ENCODE measurements at places on chromosomes 7 and 10.

DNA sequence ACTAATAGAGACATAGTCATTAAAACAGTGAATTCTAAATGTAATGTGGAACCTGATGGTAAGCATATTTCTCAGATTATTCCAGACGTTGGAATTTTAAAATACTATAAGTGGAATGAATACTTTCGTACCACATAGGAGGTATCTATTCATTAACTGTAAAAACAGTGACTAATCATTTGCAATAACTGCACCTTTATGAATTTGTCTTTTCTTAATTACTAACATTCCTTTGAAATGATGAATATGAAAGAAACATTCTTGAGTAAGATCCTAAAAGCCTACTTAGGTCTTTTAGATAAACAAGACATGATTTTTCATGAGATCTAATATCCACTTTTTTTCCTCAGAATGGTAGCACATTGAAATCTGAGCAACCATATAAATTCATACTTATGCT is 549.0 kb upstream of the LRRN3 start:
- no peak for DNase-seq

GRCh38 chr7:66237906-66238772 is 33.0 kb downstream of the TPST1 start:
- DNase-seq: no peak

DNA sequence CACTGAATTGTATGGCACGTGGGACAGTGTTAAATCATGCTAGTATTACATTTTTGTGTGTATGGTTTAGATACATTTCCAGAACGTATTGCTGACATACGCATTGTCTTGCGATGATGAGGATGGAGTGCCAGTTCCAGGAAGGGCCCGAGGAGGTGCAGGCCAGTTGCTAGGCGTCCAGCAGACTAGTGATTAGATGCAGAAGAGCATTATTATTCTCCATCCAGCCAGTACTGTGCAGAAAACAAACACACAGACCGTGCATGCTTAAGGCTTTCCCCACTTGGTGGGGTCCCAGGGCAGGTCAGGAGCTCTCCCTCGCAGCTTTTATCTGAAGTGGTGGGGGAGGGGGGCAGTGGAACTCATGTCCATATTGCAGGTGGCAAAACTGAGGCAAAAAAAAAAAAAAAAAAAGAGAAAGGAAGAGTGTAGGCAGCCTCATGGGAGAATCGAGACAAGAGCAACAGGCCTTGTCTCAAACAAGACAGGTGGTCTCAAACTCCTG is 189.2 kb downstream of the CAMK1D start:
- DNase-seq: no peak

DNA sequence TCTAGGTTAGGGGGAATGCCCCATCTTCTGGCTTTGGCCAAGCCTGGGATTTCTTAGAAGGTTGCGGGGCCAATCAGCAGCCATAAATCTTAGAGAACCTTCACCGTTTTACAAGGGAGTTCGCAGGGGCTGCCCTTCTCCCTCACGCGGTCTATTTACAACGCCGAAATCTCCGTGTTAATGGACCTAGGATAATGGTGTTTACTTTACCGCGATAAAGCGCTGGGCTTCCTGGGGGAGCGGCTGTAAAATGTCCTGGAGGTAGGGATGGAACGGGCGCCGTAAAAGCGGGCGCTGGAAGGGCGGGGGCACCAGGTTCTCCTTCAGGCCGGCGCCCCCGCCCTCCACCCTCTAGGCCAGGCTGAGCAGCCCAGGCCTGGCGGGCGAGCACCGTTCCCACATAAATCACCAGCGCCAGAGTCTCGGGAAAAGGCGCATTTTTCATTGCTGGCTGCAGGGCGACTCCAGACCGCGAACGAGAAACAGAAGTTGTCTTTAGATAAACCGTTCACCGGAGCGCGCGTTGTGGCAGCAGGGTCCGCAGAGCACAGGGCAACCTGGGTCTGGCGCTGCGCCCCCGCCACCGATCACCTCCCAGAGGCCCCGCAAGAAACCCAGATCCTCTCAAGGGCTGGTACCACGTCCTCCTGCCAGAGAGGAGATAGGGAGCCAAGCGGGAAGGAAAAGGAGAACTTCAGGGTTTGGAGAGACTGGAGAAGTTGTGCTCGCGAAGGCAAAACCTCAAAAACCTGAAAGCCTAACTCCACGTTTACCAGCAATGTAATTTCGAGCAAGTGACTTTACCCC is 12.5 kb upstream of the NKX2-3 start:
- DNase-seq: no peak

GRCh38 chr7:38070718-38071117 is 107.3 kb upstream of the STARD3NL start:
- DNase-seq: no peak

GRCh38 chr10:47440207-47440606 is 43.7 kb downstream of the ANXA8 start:
- DNase-seq: no peak

DNA sequence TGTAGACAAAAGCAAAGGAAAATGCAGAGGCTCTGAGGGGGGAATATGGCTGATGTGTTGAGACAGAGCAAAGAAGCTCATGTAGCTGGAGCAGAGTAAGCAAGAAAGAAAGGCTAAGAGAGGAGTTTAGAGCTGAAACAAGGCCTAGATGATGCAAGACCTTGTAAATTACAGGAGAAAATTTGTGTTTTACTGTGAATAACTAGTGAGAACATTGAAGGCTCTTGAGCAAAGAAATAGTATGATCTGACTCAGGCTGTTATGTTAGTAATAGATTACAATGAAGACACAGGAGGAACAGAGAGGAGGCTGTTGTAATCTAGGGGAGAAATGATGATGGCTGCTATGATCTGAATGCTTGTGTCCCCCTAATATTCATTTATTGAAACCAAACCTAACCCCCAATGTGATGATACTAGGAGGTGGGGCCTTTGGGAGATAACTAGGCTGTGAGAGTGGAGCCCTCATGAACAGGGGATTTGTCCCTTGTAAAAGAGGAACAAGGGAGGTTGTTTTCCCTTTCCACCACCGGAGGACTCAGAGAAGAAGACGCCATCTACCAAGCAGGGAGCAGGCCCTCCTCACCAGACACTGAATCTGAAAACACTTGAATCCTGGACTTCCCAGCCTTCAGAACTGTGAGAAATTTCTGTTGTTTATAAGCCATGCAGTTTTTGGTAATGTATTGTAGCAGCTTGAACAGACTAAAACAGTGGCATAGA is 394.9 kb downstream of the HTR7 start:
- DNase-seq: no peak

DNA sequence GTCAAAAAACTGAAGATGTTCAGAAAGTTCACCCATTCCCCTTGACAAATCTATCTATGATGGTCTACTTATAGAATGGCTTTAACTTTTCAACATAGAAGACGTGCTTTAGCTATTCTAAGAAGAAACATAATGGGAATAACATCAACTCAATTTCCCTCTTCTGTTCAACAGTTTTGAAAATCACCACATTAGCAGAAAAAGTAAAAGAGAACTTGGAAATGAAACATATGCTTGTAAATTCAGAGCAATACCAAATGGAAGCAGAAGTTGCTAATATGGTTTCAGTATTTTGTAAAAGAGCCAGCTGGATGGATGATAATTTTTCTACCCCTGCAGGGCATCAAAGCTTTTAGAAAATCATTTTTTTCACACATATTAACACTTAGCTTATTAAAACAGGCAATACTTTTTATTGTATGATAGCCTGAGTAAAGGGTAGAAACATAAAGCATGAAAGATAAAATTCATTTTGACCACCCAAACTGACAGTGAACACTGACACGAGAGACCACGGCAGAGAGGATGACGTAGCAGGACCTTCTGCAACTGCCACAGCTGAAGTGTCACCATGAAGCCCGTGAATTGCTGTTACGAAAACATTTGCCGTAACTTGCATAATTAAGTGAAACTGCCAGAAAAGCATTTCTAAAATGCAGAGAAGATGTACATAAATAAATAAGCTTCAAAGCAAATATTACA is 39.2 kb upstream of the FEZF1 start:
- DNase-seq: no peak

GRCh38 chr7:128946936-128947830 is 9.5 kb downstream of the IRF5 start:
- DNase-seq: no peak

DNA sequence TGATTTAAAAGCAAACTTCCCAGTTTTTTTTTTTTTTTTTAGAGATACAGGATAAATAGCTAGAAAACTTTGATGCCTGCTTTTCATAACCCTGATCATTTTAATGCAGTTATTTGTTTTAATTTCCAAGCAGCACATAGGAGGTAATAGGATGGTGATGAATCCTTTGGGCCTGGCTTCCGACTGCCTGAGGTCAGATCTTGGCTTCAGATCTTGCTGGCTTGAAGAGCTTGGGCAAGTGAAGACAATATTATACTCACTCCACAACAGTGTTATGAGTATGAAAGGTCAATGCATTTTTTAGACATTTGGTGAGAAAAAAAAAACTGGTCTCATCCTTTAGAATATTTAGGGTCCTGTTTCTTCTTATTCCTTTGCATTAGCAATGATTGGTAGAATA is 124.8 kb upstream of the PRKCQ start:
- no peak for DNase-seq

DNA sequence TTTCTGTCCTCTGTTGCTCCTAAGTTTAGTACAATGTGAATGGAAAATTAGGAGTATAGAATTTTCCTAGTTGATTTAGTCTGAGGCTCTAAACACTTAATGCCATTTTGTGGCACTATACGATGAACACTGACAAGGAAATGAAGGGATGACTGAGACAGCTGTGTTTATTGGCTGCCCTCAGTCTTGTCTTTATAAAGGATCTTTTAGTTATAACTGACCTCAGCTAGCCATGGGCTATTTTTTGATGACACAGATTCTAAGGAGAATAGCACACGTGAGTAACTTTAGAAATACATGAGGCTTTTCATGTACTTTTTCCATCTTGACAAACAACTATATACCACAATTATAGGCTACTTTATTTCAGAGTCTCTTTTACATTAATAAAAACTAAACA is 113.7 kb downstream of the PRKG1 start:
- no peak for DNase-seq

DNA sequence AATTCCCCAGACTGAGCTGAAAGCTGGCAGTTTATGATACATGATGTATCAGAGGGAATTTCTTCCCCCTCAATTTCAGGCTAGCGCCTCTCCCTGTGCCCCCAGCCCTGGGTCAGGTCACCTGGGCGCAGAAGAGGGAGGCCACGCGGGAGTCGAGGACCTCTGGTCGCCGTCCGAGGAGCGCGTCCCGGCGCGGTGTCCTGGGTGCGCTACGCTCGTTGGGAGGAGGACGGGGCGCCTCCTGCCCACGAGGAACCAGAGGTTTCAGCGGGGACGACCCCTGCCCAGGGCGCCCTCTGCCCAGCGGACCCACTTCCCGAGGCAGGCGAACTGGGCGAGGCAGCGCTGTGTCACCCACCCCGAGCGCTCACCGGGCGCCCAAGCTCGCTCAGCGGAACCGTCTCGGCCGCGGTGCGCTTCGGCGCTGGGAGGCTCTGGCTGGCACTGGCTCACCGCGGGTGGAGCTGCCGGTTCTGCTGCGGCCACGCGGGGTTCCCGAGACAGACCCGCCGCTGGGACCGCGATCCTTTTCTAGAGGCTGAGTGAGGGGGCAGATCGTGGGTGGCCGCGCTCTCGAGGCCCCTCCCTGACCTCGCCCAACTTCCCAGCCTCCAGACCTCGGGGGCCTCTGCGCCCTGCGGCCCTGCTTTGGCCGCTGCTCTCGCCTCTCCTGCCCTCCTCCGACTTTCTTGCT is at the start of gene FAM237B:
TSS of gene FAM237B (minus strand) at position 504 of the 694 bp plus-strand sequence. CDS start 1,556 bp downstream, outside the sequence.
- DNase-seq: no peak

DNA sequence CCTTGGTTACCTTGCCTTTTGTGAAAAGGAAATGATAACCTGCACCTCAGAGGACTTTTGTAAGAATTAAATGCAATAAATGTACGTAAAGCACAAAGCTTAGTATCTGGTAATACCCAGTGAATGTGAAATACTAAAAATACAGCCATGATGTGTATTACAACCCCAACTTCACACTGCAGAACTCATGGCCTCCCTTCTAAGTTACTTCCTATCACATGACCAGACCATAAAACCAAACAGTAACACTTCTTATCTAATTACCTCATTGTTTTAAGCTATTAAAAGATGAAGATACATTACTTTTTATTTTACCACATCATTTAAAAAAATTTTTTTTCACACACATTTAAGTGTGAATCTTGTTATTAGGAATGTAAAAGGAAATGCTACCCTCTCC is 29.0 kb downstream of the VPS41 start:
- DNase-seq: no peak

- no peak for DNase-seq
Measured at GRCh38 chr10:75195035-75195763, 15.4 kb upstream of the VDAC2 start.

GRCh38 chr10:14530465-14530864 is 199.7 kb upstream of the FRMD4A start:
- no peak for DNase-seq

- DNase-seq: no peak
Measured at GRCh38 chr10:113300617-113301016, 252.2 kb upstream of the HABP2 start.

DNA sequence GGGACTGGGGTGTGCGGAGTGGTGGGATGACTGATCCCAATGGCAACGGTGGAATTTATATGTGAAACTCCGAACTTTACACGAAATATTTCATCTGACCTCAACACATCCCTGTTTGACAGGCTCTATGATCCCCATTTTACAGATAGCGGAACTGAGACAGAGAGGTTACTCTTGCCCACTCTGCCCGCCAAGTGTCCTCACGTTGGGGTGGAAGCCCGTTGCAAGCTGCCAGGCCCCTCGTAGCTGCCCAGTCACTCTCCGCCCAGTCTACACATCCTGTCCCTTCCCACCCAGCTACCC is 397 bp upstream of the NFE2L3 start:
- DNase-seq: no peak

GRCh38 chr7:40805361-40805760 is 670.6 kb downstream of the SUGCT start:
- DNase-seq: no peak

- no peak for DNase-seq
Measured at GRCh38 chr10:85638797-85639196, 727.8 kb downstream of the GRID1 start.

- no peak for DNase-seq
Measured at GRCh38 chr10:132395704-132396493, 1.1 kb upstream of the PWWP2B start.

DNA sequence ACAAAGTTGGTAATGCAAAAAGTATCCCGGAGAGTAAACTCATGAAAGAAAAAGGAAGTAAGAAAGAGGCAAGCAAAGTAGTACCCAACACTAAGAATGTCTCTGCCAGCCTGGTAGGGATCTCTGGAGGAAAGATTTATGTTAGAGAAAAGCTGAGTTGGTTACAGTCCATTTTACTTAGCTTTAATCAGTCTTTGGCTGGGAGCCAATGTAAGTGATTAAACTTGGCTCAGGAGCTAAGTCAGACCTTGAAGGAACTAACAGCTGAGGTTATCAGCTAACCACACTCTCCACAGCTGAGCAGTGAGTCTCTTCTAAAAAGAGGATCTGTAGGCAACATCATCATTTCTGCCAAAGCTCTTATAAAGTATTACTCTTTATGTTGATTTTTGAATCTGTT is 148.0 kb downstream of the ANKRD7 start:
- DNase-seq: no peak
